CD4-positive, alpha-beta memory T cell (primary cell): ENCODE measurements at places on chromosomes 5 and 9. TPM values are rescaled to one million over a fixed set of nuclear protein-coding genes. Genes with fewer than 3 reads are reported as not detected.

GRCh38 chr5:113040672-113041260 lies 64.2 kb downstream of the DCP2 start:
- no peak overlapping the region for H3K4me3 ChIP-seq
- H3K4me1 ChIP-seq, result no peaks in the 10 kb centered on the region
- H3K27me3 ChIP-seq, result no peaks in the 10 kb centered on the region
- no peak overlapping the region for H3K27ac ChIP-seq
- DNase-seq, result no peak

The TMEM215 gene
- not detected for polyA plus RNA-seq

DNA sequence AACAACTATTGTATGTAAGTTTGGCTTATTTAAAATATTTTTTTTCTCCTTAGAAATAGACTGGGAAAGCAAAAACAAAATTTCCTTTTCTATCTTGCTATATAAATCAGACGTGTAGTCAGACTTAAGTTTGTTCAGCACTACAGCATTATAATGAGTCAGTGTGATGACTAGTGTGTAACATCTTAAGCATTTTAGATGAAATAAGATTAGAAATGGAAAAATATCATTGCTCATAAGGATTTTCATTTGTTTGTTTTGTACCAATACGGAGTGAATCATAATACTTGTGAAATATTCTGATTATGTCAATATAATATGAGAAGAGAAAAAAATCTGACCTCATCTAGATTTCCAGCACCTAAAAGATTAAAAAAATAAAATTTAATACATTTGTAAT lies 64.7 kb upstream of the RICTOR start:
- no peak overlapping the region for H3K4me3 ChIP-seq
- peaks cover 58% of the 10 kb centered on the region for H3K4me1 ChIP-seq
- H3K36me3 ChIP-seq, result peaks cover 70% of the 10 kb centered on the region
- DNase-seq, result no peak
- H3K27ac ChIP-seq, result no peak overlapping the region

- DNase-seq, result no peak
- no peaks in the 10 kb centered on the region for H3K27me3 ChIP-seq
- no peak overlapping the region for H3K27ac ChIP-seq
Observed at GRCh38 chr5:3842591-3842990, 247.0 kb downstream of the IRX1 start.

The ADAMTSL2 gene
- 0.07 TPM for polyA plus RNA-seq

- no peak for DNase-seq
- no peaks in the 10 kb centered on the region for H3K27me3 ChIP-seq
- H3K27ac ChIP-seq, result no peak overlapping the region
- H3K4me3 ChIP-seq, result no peak overlapping the region
- H3K4me1 ChIP-seq, result no peaks in the 10 kb centered on the region
Observed at GRCh38 chr5:72363166-72363802, 43.1 kb downstream of the PTCD2 start.

DNA sequence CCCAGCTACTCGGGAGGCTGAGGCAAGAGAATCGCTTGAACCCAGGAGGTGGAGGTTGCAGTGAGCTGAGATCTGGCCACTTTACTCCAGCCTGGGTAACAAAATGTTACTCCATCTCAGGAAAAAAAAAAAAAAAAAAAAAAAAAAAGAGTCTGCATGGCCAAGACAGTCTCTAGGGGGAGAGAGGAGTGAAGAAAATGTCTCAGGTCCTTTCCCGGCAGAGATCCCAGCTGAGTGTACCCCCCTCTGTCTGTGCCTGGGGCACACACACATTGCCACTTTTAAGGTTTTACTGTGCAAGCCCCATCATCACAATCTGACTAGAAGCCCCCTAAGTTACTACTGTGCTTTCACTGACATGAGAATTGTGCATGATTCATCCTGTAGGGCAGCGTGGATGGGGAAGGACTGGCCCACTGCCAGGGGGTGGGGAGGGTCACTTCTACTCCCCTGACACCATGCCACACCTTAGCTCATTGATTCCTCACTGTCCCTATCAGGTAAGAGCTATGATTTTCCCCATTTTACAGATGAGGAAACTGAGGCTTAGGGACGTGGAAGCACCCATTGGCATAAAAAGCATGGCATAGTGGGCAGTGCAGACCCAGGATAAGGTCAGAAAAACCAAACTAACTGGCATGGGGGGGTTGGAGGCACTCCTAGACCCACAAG lies 102.3 kb upstream of the LARP1 start:
- no peak for DNase-seq
- H3K4me1 ChIP-seq, result no peaks in the 10 kb centered on the region
- H3K27ac ChIP-seq, result no peak overlapping the region
- H3K36me3 ChIP-seq, result no peaks in the 10 kb centered on the region

- no peaks in the 10 kb centered on the region for H3K27me3 ChIP-seq
- no peak for DNase-seq
- H3K4me1 ChIP-seq, result no peaks in the 10 kb centered on the region
- no peaks in the 10 kb centered on the region for H3K36me3 ChIP-seq
- H3K27ac ChIP-seq, result no peak overlapping the region
Observed at GRCh38 chr5:33088176-33088575, 352.6 kb upstream of the TARS1 start.

The CAVIN4 gene
- not detected for polyA plus RNA-seq

- H3K4me3 ChIP-seq, result no peak overlapping the region
- no peak for DNase-seq
- H3K27me3 ChIP-seq, result no peaks in the 10 kb centered on the region
- peaks cover 13% of the 10 kb centered on the region for H3K4me1 ChIP-seq
- peaks cover 92% of the 10 kb centered on the region for H3K36me3 ChIP-seq
Observed at GRCh38 chr9:89380437-89381307, 62.4 kb downstream of the SECISBP2 start.

The GMCL2 gene
- not detected for polyA plus RNA-seq

DNA sequence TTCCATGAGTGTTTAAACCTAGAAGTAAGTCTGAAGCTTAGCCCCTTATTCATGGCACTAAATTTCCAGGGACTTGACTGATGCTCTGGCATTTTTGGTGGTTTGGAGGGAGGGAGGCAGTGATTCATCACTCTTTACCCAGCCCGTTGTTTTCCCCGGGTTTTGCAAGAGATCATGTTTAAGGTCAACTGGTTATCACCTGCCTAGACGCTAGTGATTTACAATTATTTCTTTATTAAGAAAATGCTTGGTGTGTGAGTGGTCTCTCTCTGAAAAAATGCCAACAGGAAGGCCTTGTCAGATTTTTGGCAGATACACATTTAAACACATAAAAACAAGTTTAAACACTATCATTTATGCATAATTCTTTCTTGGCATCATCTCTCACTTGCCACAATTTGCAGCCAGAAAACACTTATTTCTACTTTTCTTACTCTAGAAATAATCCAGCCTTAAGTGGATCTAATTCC lies 737.9 kb upstream of the ZNF608 start:
- H3K4me1 ChIP-seq, result no peaks in the 10 kb centered on the region
- no peaks in the 10 kb centered on the region for H3K36me3 ChIP-seq
- DNase-seq, result no peak
- H3K27me3 ChIP-seq, result no peaks in the 10 kb centered on the region
- H3K27ac ChIP-seq, result no peak overlapping the region

DNA sequence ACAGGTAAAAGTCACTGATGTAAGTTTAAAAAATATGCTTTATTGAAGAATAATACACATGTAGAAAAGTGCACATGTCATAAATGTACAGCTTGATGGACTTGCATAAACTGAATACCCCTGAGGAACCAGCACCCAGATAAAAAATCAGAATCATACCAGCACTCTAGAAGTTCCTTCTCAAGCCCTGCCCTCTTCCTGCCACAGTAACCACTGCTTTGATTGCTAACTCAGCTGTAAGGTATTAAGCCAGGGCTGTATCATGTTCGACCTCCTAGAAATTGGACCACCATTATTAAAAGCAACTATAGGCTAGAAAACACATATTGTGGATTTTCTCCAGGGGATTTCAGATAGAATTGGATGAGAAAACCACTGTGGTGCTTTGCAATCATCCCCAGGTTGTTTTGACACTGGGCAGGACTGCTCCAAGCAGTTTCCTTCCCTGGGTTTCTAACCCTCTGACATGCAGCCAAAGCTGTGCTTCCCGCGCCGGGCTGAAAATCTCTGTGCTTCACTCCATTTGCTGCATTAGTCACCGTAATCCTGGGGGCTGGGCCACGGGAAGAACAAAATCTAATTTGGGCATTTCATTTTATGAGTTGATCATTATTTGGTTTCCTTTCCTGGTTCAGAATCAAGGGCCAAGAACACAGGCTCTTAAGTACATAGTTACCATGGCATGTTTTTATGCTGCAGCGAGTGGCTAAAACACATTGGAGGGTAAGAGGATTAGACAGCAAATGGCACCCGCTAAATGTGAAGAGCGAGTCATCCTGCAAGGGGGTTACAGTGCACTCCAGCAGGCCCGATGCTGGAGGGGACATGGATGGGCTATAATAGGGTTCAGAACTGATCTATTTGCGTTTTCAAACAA lies 139.4 kb upstream of the IL12B start:
- no peak overlapping the region for H3K27ac ChIP-seq
- no peaks in the 10 kb centered on the region for H3K36me3 ChIP-seq
- no peaks in the 10 kb centered on the region for H3K27me3 ChIP-seq
- DNase-seq, result peak; percentile 30
- H3K4me3 ChIP-seq, result no peak overlapping the region
- peaks cover 22% of the 10 kb centered on the region for H3K4me1 ChIP-seq

The PRDM9 gene
- polyA plus RNA-seq, result not detected

- no peaks in the 10 kb centered on the region for H3K27me3 ChIP-seq
- H3K4me3 ChIP-seq, result no peak overlapping the region
- no peak overlapping the region for H3K27ac ChIP-seq
- no peaks in the 10 kb centered on the region for H3K36me3 ChIP-seq
- no peak for DNase-seq
Observed at GRCh38 chr9:75188756-75189155, 100.4 kb downstream of the OSTF1 start.

- DNase-seq, result no peak
- H3K36me3 ChIP-seq, result no peaks in the 10 kb centered on the region
- no peaks in the 10 kb centered on the region for H3K27me3 ChIP-seq
- H3K27ac ChIP-seq, result no peak overlapping the region
- H3K4me1 ChIP-seq, result no peaks in the 10 kb centered on the region
- no peak overlapping the region for H3K4me3 ChIP-seq
Observed at GRCh38 chr9:81633952-81634854, 55.1 kb downstream of the TLE1 start.

The ST8SIA4 gene
- 10.7 TPM for polyA plus RNA-seq

The PCDHA4 gene
- polyA plus RNA-seq, result not detected

GRCh38 chr9:93120846-93121315 lies 13.2 kb downstream of the NINJ1 start:
- peaks cover 21% of the 10 kb centered on the region for H3K4me1 ChIP-seq
- no peaks in the 10 kb centered on the region for H3K27me3 ChIP-seq
- no peak for DNase-seq
- H3K36me3 ChIP-seq, result peaks cover 7% of the 10 kb centered on the region

The LCN10 gene
- 0.22 TPM for polyA plus RNA-seq

The BTNL8 gene
- polyA plus RNA-seq, result not detected

DNA sequence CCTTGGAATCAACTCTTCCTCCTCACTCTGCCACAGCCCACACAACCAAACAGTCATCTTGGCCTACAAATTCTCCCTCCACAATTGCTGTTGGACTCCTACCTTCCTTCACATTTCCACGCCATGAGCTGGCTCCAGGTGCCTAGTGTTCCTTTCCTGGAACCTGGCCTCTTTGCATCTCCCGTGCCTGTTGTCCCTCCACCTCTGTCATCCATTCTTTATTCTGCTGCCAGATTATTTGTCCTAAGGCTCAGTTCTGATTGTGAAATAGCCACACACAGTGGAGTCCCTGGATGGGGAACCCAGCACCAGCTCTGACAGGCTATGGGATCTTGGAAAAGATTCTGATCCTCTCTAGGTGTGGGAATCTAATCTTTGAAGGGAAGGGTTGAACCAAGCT lies 109.1 kb upstream of the ANKH start:
- no peaks in the 10 kb centered on the region for H3K36me3 ChIP-seq
- H3K4me3 ChIP-seq, result no peak overlapping the region
- H3K27ac ChIP-seq, result no peak overlapping the region

- no peak overlapping the region for H3K27ac ChIP-seq
- H3K36me3 ChIP-seq, result no peaks in the 10 kb centered on the region
- no peak overlapping the region for H3K4me3 ChIP-seq
- DNase-seq, result no peak
Observed at GRCh38 chr9:125701351-125701750, 5.7 kb downstream of the MAPKAP1 start.

DNA sequence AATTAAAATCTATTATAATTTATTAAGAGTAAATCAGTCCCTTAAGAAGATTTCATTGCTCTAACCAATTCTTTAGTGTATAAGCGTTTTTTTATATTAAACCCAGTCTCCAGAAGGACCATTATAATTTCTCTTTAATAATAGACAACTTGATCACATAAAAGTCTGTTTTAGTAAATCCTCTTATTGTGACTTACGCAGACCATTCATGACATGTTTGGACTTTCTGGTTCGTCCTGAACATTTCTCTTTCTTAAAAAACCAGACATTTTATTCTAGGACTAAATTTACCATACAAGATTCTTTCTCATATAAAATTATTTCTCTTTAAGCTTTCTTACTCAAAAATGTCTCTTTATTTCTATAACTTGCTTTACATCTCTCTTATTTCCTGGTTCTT lies 196.2 kb upstream of the RAI14 start:
- H3K4me1 ChIP-seq, result no peaks in the 10 kb centered on the region
- DNase-seq, result no peak
- H3K4me3 ChIP-seq, result no peak overlapping the region
- H3K27ac ChIP-seq, result no peak overlapping the region
- H3K27me3 ChIP-seq, result no peaks in the 10 kb centered on the region
- H3K36me3 ChIP-seq, result no peaks in the 10 kb centered on the region

DNA sequence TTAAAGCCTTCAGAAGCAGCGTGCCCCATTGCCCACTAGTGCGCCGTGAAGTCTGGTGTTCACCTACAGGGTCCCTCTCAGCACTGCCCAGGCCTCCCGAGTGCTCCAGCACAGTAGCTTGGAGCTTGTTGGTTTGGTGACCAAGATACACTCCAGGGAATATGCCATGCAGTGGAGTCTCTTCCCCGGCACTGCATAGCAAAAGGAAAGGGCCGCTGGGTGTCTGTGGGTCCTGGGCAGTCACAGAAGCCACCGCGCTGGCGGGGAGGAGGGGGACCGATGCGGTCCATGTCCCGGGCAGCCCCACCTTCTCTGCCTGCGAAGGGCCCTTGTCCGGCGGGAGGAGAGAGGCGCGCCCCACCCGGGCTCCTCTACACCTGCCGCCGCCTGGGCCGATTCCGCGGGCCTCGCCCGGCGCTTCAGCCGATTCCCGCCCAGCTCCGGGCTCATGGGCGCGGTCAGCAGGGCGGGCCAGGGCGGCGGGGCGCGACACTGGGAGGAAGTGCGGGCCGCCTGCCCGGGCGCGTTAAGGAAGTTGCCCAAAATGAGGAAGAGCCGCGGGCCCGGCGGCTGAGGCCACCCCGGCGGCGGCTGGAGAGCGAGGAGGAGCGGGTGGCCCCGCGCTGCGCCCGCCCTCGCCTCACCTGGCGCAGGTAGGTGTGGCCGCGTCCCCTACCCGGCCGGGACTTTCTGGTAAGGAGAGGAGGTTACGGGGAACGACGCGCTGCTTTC lies at the start of gene SYK:
SYK (plus strand) TSS at position 579 of the 732 bp plus-strand sequence. CDS start 42,080 bp downstream, outside the sequence.
- no peak within 1 kb of the TSS for H3K4me3 ChIP-seq
- H3K4me1 ChIP-seq, result no peaks in the 10 kb centered on the region
- peaks cover 5% of the 10 kb centered on the region for H3K27me3 ChIP-seq
- H3K36me3 ChIP-seq, result no peaks in the 10 kb centered on the region
- no peak for DNase-seq
